HCT116 (cell line): ENCODE measurements at places on chromosomes 1 and 21. TPM values are rescaled to one million over a fixed set of nuclear protein-coding genes. Genes with fewer than 3 reads are reported as not detected.

CFAP107 gene
- total RNA-seq, result not detected

ASAP3 gene
- 19.7 TPM for total RNA-seq

ANGEL2 gene
- 25.5 TPM for total RNA-seq

VCAM1 gene
- 0.17 TPM for total RNA-seq

PTPN7 gene
- 0.76 TPM for total RNA-seq

SUSD4 gene
- 0.59 TPM for total RNA-seq

PLEKHN1 gene
- 11.6 TPM for total RNA-seq

AADACL4 gene
- total RNA-seq, result not detected

OR2T2 gene
- not detected for total RNA-seq

B4GALT3 gene
- total RNA-seq, result 53.7 TPM

RXFP4 gene
- 0.20 TPM for total RNA-seq

TMEM269 gene
- total RNA-seq, result 0.34 TPM

RAD54L gene
- total RNA-seq, result 28.9 TPM

CENPS gene
- total RNA-seq, result 21.9 TPM

C4BPA gene
- 0.32 TPM for total RNA-seq

TGFB2 gene
- 0.34 TPM for total RNA-seq

RAB3B gene
- 15.1 TPM for total RNA-seq

ATP1A4 gene
- total RNA-seq, result not detected

CXADR gene
- total RNA-seq, result 21.6 TPM

LHX8 gene
- total RNA-seq, result not detected
